ENCODE measurements at places on chromosomes 2 and 18. TPM values are rescaled to one million over a fixed set of nuclear protein-coding genes. Genes with fewer than 3 reads are reported as not detected.

The ACAA2 gene
- total RNA-seq, result 49.3 TPM

The CHST9 gene
- total RNA-seq, result not detected

The WBP1 gene
- 85.5 TPM for total RNA-seq

The EGR4 gene
- total RNA-seq, result 0.33 TPM

The KCNG2 gene
- 0.07 TPM for total RNA-seq

The UPP2 gene
- total RNA-seq, result not detected

The C2orf42 gene
- 7.8 TPM for total RNA-seq

The KCNIP3 gene
- 1.4 TPM for total RNA-seq

The WDCP gene
- total RNA-seq, result 14.7 TPM

The C2orf15 gene
- 0.46 TPM for total RNA-seq

The DCC gene
- not detected for total RNA-seq

The LIMS3 gene
- not detected for total RNA-seq

The BOLL gene
- total RNA-seq, result not detected

The SGPP2 gene
- 0.56 TPM for total RNA-seq

The AMER3 gene
- total RNA-seq, result not detected

The ZSWIM2 gene
- not detected for total RNA-seq

The MYL1 gene
- total RNA-seq, result not detected

The NT5DC4 gene
- not detected for total RNA-seq

The KCNG3 gene
- 0.56 TPM for total RNA-seq

The OXER1 gene
- not detected for total RNA-seq

The FHOD3 gene
- 1.9 TPM for total RNA-seq

The TSHZ1 gene
- 5.7 TPM for total RNA-seq

The RAB27B gene
- total RNA-seq, result 11.1 TPM

The GPR55 gene
- total RNA-seq, result not detected

The HOXD3 gene
- 0.18 TPM for total RNA-seq

The STEAP3 gene
- total RNA-seq, result 54.0 TPM

The TMEM169 gene
- 0.38 TPM for total RNA-seq

The FAM117B gene
- total RNA-seq, result 1.7 TPM

The MERTK gene
- total RNA-seq, result 2.2 TPM

The CFAP65 gene
- total RNA-seq, result 0.16 TPM

The ANKRD30BL gene
- not detected for total RNA-seq

The IL36G gene
- not detected for total RNA-seq

The APOB gene
- 0.01 TPM for total RNA-seq

The SPRED2 gene
- 35.9 TPM for total RNA-seq

Data from A549 treated with Hydrocortisone at 1 μM for 4 hours (cell line).